ENCODE measurements at places on chromosomes 3 and 15.

GRCh38 chr15:73894133-73894814, 20.9 kb downstream of the TBC1D21 start:
- no peak for DNase-seq

GRCh38 chr3:169710619-169711018, 47.1 kb upstream of the MECOM start:
- no peak for DNase-seq

DNA sequence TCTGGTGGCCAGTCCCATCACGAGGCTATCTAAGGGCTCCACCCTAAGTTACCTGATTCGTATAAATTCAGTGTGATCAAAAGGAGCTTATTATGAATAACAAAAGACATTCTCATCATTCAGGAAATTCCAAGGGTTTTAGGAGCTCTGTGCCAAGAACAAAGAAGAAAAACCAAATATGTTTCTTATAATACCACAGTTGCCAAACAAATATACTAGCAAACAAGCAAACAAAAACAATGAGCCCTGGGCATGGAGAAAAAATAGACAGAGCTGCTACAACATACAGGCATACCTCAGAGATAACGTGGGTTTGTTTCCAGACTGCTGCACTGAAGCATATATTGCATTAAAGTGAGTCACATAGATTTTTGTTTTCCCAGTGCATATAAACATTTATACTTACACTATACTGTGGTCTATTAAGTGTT, 20.2 kb upstream of the CFAP161 start:
- no peak for DNase-seq

GRCh38 chr15:38196076-38196475, 56.6 kb upstream of the SPRED1 start:
- no peak for DNase-seq

DNA sequence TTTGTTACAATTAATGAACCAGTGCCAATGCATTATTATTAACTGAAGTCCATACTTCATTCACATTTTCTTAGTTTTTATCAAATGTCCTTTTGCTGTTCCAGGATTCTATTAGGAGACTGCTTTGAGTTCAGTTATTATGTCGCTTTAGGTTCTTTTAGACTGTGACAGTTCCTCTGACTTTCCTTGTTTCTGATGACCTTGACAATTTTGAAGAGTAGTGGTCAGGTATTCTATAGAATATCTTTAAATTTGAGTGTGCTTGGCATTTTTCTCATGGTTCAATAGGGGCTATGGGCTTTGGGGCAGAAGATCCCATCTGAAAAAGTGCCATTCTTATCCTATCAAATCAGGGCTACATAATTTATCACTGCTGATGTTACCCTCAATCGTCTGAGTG, 126.3 kb downstream of the APBA2 start:
- DNase-seq = no peak

GRCh38 chr3:129738172-129738571, 131.7 kb upstream of the PLXND1 start:
- no peak for DNase-seq

GRCh38 chr15:100966997-100967396, 47.8 kb downstream of the LRRK1 start:
- DNase-seq = no peak

DNA sequence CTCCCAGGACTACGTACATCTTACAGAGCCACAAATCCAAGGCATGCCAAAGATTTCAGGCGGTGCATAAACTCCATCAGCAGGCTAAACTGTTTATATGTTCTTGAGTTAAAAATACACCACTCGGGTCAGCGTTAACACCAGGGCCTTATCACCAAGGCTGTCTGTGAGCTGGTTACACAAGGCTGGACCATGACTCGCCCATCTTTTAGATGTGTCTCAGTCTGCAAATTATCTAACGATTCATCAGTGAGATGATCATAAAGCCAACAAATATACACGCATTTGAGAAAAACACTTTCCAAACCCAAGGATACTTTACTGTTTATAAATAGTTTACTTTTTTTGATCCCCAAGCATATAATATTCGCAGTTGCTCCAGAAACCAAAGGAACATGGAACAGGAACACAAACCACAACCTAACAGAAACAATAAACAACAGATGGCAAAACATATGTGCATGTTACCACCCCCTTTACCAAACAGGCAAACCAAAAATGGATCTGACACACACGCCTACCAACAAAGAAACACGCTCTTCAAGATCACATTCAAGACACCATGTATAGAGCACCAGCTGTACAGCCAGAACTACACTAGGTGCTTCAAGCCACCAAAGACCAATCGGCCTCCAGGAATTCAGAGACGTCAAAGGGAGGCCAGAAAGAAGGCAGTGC, 15.4 kb downstream of the LRIG1 start:
- DNase-seq = no peak

- DNase-seq = peak; percentile 45
These were observed 88.3 kb downstream of the TMEM266 start for GRCh38 chr15:76147906-76148570.

DNA sequence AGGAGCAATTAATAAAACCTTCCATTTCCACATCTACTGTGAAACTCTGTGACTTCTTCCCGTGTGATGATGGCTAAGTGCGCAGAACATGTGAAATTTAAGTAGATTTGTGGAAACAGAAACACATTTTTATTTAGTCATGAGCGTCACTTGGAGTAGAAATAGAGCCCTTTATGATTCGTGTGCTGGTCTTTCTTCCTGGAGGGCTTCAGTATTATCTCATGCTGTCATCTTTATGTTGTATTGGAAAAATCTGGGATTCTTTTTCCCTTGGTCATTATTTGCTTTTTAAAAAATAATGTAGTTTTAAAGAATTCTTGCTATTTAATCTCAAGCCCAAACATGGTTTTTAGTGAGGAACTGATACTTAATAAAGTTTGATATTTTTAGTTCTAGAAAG, 284.0 kb upstream of the CTDSPL start:
- no peak for DNase-seq

DNA sequence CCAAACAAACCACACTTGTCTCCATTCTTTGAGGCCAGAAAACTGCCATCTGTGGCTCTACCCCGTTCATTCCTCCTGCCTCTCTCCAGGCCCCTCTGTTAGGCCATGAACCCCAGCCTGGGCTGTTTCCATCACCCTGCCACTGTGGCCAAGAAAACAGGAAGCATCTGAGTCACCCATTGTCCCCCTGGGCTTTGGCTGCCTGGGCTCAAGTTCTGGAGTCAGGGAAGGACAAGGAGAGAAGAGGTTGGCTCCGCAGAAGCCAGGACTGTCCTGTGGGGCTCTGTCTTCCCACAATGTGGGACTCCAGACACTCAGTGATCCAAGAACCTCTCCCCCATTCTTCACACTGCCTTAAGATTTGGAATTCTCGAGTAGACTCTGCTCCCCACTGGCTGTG, 14.8 kb upstream of the LCTL start:
- no peak for DNase-seq

GRCh38 chr15:77628010-77628409, 4.7 kb downstream of the LINGO1 start:
- no peak for DNase-seq

DNA sequence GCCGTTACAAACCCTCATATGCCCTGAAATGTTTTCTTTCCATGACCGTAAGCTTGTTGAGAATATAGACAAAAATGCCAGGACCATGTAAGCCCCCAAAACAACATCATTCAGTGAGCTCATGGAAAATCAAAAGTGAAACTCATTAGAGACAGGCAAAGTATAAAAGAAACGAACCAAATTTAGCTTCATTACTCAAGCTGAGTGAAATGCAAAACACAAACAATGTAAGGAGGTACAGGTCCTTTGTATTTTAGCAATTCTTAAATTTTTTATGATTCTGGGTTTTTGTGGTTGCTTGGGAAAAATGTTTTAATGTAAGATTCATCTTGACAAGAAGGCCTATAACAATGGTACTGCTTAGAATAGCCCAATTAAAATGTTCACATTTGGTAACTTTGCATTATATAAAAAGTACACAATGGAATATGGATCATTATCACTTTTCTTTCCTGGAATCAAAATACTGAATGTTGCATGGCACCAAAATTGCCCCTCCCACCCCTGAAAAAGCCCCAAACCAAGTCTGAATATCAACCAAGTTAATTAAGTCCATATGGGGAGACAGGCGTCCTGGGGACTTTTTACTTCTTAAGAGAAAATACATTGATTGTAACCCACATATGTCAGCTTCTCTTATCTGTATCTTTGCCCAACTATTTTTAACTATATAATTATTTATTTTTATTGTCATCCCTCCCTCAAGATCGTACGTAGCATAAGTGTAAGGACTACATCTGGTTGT, 247.7 kb upstream of the CDIN1 start:
- DNase-seq = no peak

DNA sequence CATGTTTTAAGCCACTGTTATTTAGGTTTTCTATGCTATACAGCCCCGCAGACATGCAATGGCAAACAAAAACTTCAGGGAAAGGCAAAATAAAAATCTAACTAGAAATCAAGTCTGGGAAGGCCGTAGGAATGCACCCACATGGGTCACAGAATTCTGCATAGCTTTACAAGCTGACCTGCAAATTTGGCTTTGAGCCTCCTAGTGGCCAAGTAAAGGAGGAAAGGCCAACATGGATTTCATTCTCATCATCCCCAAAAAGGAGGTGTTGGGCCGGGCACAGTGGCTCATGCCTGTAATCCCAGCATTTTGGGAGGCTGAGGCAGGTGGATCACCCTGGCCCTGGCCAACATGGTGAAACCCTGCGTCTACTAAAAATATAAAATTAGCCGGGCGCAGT, 124.3 kb downstream of the FBLN2 start:
- DNase-seq = no peak

DNA sequence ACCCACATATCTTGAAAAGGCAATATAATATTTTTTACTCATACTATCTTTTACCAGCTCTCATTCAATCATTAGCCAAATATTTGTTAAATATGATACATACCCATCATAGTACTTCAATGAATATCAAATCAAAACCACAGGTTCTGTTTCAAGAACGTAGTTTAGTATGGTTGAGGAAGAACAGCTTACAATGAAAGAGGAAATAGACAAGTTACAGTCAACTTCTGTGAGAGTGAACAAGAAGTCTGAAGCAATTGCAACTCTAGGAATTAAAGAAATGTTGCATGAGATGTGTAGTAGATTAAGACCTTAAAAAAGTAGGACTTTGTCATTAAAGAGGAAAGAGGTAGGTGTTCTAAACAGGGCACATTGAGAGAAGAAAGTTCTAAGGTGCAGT, 9.3 kb downstream of the BCHE start:
- DNase-seq = no peak

All from stimulated activated CD4-positive, alpha-beta T cell treated with anti-CD3 and anti-CD28 coated beads, TNF-alpha, amount 100 ng/mL, for 24 hours (primary cell).